ENCODE measurements at places on chromosomes 4 and X. TPM values are rescaled to one million over a fixed set of nuclear protein-coding genes. Genes with fewer than 3 reads are reported as not detected.

DNA sequence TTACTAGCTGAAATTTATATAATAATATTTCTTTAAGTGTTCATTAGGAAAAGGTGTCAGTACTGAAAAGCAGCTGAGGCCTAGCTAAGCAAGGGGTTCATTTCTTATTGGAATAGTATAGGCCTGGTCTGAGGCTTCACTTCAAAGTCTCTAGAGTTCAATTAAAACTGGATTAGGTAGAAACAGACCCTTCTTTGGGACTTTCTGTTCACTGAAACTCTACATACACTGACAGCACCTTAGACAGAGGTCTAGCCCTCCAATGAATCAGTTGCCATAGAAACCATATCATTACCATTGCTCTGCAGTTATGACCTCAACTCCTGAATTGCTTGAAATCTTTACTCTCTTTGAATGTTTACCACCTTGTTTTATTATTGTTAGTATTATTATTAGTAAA is 86.4 kb upstream of the MAB21L2 start:
- no peak for DNase-seq
- no peaks in the 10 kb centered on the region for H3K27me3 ChIP-seq
- no peaks in the 10 kb centered on the region for H3K4me1 ChIP-seq
- no peak overlapping the region for H3K4me3 ChIP-seq
- no peak overlapping the region for H3K27ac ChIP-seq
- no peaks in the 10 kb centered on the region for H3K36me3 ChIP-seq

- peak; percentile 69 for DNase-seq
- no peaks in the 10 kb centered on the region for H3K4me1 ChIP-seq
- H3K27me3 ChIP-seq, result no peaks in the 10 kb centered on the region
- H3K27ac ChIP-seq, result no peak overlapping the region
Measured at GRCh38 chrX:137051978-137052642, 18.3 kb upstream of the GPR101 start.

DNA sequence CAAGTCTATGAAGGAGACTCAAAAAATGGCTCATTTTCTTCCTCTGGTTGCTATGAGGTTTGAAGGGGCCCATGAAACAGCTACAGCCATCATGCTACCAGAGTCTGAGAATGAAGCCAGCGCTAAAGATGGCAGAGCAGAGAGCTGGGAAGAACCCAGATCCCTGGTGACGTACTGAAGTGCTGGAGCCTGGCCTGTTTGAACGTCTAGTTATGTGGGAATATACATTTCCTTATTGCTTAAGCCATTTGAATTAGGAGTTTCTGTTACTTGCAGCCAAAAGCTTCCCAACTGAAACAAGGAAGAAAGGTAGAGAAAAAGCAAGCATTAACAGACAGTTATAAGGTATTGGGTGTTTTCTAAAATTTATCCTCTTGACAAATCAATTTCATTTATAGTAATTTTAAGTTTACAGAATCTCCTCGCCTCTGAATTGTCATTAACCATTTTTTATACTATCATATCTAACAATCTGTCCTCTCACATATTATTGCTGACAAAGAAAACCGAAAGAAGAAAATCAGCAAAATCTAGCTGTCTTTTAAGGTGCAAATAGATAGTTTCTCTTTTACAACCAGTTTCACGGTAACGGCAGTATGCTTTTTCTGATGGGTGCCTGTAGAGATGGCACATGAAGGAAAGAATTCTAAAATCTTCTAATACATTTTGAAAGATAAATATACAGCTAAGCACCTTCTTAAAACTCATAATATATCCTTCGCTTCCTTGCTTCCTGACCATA is 8.9 kb upstream of the COQ2 start:
- no peaks in the 10 kb centered on the region for H3K27me3 ChIP-seq
- DNase-seq, result no peak
- H3K4me1 ChIP-seq, result no peaks in the 10 kb centered on the region
- no peaks in the 10 kb centered on the region for H3K36me3 ChIP-seq
- no peak overlapping the region for H3K27ac ChIP-seq
- H3K4me3 ChIP-seq, result no peak overlapping the region

Gene NPNT
- 6.3 TPM for total RNA-seq

Gene GAB1
- total RNA-seq, result 64.5 TPM

DNA sequence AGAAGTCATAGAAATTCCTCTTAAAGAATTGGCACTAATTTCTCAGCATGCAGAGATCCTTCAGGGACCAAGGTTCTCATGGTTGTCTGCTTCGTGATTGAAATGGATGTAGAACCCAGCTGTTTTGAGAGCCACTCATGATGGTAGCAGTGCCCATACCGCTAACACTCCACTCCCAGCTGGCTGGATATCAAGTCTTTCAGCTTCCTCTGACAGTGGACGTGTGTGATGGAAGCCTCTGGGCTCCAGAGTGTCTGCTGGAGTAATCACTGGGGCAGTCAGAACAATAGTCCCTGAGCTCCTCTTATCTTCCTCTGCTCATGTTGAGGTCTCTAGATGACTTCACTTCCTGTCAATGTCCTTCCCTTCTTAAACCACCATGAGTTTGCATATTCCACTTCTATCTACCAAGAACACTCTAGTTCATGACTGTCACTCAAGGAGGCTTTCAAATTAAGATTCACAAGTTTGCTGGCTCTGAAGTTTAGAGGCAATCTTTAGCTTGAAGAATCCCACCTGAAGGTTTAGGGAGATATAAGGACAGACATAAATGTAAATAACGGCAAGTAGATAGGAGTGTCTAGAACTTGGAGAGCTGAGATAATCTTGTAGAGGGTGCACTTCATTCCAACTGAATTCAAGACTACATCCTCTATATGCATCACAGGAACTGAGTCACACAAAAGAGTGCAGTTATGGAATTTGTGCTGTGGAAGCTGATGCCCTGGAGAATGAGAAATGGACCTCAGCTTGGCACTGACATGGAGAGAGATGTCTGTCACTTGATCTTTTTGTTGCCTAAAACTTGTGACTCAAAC is 64.5 kb upstream of the WDR1 start:
- H3K27ac ChIP-seq, result no peak overlapping the region
- H3K27me3 ChIP-seq, result no peaks in the 10 kb centered on the region
- H3K36me3 ChIP-seq, result no peaks in the 10 kb centered on the region
- no peak for DNase-seq

DNA sequence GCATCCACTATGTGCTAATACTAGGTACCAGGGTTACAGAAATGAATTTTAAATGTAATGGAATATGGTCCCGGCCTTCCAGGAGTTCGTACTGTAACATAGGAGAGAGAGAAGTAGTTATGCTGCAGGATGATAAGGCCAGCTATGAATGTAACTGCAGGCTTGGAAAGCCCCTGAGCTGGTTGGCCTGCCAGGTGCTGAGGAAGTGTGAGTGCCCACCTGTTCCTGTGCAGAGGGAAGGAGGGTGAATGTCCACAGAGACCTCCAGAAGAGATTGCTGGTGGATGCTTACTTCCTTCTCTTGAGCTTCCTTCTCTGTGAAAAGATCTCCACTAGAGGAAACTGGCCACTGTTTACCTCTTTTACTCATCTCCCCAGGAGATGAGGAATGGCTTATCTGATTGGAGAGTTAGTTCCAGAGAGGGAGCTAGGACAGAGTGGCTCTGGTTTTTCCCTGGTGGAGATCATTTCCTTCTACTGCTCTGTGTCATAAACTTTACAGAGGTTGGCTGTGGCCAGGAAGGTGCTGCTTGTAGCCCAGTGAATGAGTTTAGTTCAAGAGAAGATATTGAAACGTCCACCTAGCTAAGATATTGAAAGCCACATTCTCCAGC is 114.0 kb upstream of the LNX1 start:
- no peak for DNase-seq
- no peak overlapping the region for H3K4me3 ChIP-seq
- no peak overlapping the region for H3K27ac ChIP-seq
- no peaks in the 10 kb centered on the region for H3K27me3 ChIP-seq
- H3K36me3 ChIP-seq, result no peaks in the 10 kb centered on the region

GRCh38 chrX:84469226-84469625 is 33.0 kb downstream of the HDX start:
- DNase-seq, result no peak
- no peaks in the 10 kb centered on the region for H3K36me3 ChIP-seq

- no peaks in the 10 kb centered on the region for H3K36me3 ChIP-seq
- H3K27ac ChIP-seq, result peak overlapping the region; percentile 67
- H3K27me3 ChIP-seq, result no peaks in the 10 kb centered on the region
- no peak for DNase-seq
Measured at GRCh38 chr4:6270636-6271121, 1.0 kb downstream of the WFS1 start.

DNA sequence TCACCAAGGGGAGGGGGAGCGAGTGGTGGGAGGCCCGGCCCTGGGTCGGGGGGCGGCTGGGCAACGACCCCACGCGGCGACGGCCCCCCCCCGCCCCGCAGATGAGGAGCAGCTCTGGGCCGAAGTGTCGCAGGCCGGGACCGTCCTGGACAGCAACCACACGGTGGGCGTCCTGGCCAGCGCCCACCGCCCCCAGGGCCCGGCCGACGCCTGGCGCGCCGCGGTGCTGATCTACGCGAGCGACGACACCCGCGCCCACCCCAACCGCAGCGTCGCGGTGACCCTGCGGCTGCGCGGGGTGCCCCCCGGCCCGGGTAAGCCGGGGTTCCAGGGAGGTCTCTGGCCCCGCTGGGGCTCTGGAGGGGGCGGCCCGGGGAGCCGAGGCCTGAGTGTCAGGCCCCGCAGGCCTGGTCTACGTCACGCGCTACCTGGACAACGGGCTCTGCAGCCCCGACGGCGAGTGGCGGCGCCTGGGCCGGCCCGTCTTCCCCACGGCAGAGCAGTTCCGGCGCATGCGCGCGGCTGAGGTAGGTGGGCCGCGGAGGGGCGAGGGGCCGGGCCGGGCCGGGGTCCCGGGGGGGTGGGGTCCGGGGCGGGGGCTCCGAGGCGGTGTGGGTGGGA is 8.7 kb upstream of the FGFRL1 start:
- H3K4me3 ChIP-seq, result no peak overlapping the region
- no peak for DNase-seq
- no peaks in the 10 kb centered on the region for H3K27me3 ChIP-seq
- H3K4me1 ChIP-seq, result peaks cover 4% of the 10 kb centered on the region

Gene OPHN1
- total RNA-seq, result 5.7 TPM

Gene ODAPH
- total RNA-seq, result not detected

- peak overlapping the region; percentile 90 for H3K27ac ChIP-seq
- no peaks in the 10 kb centered on the region for H3K27me3 ChIP-seq
- DNase-seq, result no peak
Measured at GRCh38 chr4:99945718-99946355, 581 bp downstream of the DNAJB14 start.

DNA sequence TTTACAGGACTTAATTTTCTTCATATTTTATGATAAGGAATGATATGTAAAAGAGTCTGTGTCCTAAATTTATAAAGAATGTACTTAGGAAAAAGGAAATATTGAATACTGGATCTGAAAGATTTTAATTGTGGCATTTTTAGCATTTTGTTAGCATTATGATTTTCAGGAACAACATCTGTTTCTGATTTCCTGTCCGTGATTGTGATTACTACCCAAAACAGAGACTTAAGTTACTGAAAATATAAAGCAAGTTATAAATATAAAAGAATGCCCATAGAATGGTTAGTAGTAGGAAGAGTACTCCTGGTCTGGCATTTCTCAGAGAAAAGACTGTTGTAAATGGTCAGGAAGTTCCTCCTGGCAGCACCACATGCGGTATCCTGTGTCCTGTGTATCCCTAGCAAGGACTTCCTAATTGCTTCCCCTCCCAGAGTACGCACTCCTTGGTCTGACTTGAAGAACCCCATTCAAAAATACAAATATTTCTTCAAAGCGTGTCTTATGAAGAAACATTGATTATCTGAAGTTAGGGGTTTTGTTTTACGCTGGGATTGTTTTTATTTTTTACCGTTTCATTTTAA is 88.9 kb downstream of the RS1 start:
- H3K36me3 ChIP-seq, result no peaks in the 10 kb centered on the region
- H3K27ac ChIP-seq, result no peak overlapping the region
- no peak overlapping the region for H3K4me3 ChIP-seq
- no peaks in the 10 kb centered on the region for H3K4me1 ChIP-seq
- no peak for DNase-seq
- H3K27me3 ChIP-seq, result no peaks in the 10 kb centered on the region

DNA sequence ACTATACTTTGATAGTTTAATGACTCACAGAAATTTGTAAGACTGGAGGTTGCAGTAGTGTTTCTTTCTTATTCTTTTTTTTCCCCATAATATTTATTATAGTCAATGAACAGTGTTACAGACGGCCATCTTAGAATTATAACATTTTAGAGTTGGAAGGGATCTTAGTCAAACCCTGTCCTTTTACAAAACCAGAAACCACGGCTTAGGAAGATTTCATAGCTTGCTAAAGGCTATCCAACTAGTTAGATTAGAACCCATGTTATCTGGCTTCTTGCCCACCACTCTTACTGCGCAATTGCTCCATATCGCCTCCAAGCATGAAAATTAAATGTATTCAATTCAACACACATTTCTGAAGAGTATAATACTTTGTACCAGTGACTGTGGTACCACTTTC is 1.1 kb downstream of the XIAP start:
- DNase-seq, result no peak
- peak overlapping the region; percentile 69 for H3K4me3 ChIP-seq
- H3K4me1 ChIP-seq, result no peaks in the 10 kb centered on the region
- no peaks in the 10 kb centered on the region for H3K27me3 ChIP-seq

GRCh38 chr4:124970011-124970410 is 257.5 kb upstream of the ANKRD50 start:
- H3K36me3 ChIP-seq, result no peaks in the 10 kb centered on the region
- H3K27ac ChIP-seq, result no peak overlapping the region
- H3K4me1 ChIP-seq, result no peaks in the 10 kb centered on the region
- no peak overlapping the region for H3K4me3 ChIP-seq
- DNase-seq, result no peak

DNA sequence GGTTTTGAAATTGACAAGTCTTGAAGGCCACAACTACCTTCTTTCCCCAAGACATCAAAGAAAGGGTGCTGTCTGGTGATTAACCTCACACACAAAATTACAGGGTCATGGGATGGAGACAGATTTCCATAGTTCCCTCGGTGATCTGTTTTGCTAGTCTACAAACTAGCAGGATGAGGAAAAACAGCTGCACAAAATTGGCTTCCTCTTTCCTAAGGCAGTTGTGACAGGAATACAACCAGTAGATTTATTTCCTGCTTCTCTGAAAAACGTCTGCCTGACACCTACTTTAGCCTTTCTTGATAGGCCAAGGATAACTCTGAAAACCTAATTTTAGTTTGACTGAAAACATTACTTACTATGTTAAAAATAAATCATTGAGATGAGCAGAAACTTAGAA is 39.6 kb downstream of the DKK2 start:
- DNase-seq, result no peak
- no peaks in the 10 kb centered on the region for H3K36me3 ChIP-seq
- no peak overlapping the region for H3K4me3 ChIP-seq
- H3K27me3 ChIP-seq, result no peaks in the 10 kb centered on the region

Gene ASB12
- 0.62 TPM for total RNA-seq

DNA sequence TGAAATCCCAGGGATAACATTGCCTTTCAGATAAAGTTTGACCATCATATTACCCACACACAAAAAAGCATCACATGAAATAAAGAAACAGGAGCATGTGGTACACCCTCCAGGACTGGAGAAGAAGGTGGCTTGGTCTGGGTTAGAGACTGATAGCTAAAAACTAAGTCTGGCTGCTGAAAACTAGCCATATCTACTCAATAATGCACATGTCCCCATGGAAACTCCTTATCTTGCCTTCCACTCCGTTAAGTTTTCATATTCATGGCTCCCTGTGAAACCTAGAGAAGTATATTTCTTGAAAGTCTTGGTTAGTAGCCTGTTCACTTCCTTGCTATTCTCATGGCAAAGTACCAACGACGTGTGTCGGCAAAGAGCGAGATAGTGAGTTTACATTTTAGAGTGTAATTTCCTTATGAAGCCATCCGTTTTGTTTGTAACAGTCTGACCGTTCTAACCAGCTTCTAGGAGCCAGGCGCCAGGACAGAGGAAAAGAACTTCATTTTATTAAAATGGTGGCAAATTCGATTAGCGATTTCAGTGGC is 6.7 kb upstream of the DCTD start:
- no peak for DNase-seq
- H3K27me3 ChIP-seq, result no peaks in the 10 kb centered on the region
- no peak overlapping the region for H3K4me3 ChIP-seq
- no peaks in the 10 kb centered on the region for H3K36me3 ChIP-seq
- no peaks in the 10 kb centered on the region for H3K4me1 ChIP-seq
- no peak overlapping the region for H3K27ac ChIP-seq
